ENCODE measurements at places on chromosomes 13 and 19. TPM values are rescaled to one million over a fixed set of nuclear protein-coding genes. Genes with fewer than 3 reads are reported as not detected.

The MYO1F gene
- 3.8 TPM for polyA plus RNA-seq

DNA sequence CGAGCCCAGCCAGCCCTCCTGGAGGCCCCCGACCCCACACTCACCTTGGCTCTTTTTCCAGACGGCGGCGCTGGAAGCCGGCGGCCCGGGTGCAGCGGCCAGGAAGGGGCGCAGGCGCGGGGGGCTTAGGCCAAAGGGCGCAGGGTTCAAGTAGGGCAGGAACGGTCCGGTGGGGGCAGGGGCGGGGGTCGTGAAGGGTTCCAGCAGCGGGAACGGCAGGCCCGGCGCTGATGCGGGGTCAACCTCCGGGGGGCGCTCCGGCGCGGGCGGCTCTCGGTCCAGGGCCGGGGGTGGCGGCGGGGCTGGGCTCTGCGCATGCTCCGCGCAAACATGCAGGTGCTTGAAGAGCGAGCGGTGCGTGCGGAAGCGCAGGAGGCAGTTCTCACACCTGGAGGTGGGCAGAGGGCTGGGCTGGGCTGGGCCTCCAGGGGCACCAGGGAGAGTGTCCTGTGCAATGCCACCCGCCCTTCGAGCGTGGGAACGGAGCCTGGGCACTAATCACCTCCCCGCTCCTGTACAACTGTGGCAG is 2.3 kb downstream of the ZNF414 start:
- no peak for DNase-seq

The ATP4B gene
- 0.46 TPM for polyA plus RNA-seq

DNA sequence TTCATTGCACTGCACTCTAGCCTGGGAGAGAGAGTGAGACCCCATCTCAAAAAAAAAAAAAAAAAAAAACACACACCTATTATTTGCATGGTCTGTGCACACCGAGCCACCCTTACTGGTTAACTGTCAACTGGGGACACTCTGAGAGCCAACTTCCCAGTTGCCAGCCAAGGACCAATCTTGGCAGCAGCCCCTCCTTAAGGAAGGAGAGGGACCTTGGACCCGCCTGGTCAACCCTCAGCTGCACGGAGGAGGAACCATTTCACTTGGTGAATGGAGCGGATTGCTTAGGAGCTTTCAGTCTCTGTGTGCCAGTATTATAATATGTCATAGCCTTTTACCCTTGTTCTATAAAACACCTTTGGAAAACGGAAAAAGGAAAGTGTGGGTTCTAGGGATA is 24.9 kb downstream of the MICOS13 start:
- no peak for DNase-seq

The LILRA1 gene
- polyA plus RNA-seq = 0.46 TPM

The LHFPL6 gene
- 30.8 TPM for polyA plus RNA-seq

The ZMYM2 gene
- polyA plus RNA-seq = 116 TPM

- no peak for DNase-seq
These were observed 87.0 kb upstream of the TM9SF2 start for GRCh38 chr13:99414048-99414995.

The PROZ gene
- polyA plus RNA-seq = 0.20 TPM

DNA sequence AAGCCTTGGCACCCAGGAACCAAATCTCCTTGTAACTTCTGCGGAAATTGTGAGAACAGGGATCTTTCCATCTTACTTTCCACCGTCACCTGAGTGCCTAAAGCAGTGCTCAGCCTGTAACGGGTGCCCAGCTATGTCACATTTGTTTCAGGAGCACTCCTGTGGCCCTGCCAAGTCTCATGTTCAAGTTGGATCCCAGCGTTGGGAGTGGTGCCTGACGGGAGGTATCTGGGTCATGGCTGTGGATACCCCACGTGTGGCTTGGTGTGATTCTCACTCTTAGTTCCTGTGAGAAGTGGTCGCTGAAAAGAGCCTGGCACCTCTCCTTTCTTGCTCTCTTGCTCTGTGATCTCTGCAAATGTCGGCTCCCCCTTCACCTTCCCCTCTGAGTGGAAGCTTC is 114.9 kb downstream of the UQCRFS1 start:
- no peak for DNase-seq

GRCh38 chr19:46321653-46322052 is 24.8 kb downstream of the HIF3A start:
- no peak for DNase-seq

The PRR36 gene
- 3.5 TPM for polyA plus RNA-seq

The IGFLR1 gene
- polyA plus RNA-seq = 2.6 TPM

DNA sequence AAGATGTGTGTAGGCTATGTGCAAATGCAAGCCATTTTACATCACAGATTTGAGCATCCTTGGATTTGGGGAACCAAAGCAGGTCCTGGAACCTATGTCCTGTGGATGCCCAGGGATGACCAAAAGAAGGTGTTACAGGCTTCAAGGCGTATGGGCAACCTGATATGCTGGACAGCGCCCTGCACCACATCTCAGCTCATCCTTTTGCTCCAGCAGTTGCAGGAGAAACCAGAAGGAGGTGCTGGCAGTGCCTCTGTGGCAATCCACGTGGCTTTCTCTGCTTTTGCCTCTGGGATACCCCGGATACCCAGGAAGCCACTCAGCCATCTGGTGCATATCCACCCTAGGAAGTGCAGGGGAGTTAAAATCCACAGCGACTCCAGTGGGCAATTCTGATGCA is 110.3 kb upstream of the VSTM2B start:
- no peak for DNase-seq

- no peak for DNase-seq
These were observed 20.4 kb upstream of the DCLK1 start for GRCh38 chr13:36151591-36151990.

The CALR3 gene
- not detected for polyA plus RNA-seq

DNA sequence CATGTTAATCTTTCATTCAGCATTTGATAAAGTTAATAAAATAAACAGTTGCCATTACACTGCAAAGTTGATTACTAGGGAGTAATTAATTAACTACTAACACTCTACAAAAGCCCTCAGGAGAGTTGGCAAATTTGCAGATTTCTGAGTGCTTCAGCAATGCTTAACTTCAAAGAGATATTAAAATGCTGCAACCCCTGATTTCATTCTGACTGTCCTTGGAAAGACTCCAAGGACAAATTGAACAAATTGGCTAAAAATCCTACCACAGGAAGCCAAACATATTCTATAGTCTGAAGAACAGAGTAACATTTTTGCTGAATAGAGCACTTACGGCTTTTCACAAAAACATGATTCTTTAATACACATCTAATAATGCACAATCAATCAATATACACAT is 1543.0 kb downstream of the SLITRK5 start:
- no peak for DNase-seq

- DNase-seq = no peak
These were observed 74.7 kb downstream of the SPACA7 start for GRCh38 chr13:112450904-112451240.

GRCh38 chr13:91381371-91381770 is 17.1 kb upstream of the GPC5 start:
- DNase-seq = no peak

DNA sequence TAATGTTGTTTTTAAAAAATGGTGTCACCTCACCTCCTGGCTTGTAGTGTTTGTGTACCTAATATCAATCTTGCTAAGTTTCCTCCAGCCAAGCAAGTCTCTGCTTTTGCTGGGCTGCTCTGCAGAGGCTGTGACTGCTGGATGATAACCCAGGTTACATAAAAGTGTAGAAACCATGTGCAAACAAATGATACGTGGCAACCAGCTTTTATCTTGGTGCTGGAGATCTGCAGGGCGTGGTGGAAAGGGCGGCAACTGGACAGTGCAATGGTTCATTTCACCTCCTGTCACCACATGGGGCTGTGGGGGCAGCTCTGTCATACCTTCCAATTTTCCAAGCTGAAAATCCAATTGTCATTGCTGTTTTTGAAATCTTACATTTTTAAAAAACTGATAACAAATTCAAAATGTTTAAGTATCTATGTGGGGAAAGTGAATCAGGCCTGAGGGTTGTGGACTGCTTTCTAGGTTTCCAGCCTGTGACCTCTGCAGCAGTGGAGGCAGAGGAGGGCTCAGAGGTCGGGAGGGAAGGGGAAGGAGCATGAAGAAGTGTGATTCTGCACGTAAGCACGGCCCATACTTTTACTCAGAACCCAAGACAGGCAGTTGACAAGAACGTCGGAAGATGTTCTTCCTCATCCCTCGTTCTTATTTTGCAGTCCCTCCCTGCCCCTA is 9.7 kb downstream of the GPR42 start:
- DNase-seq = no peak

GRCh38 chr13:40974460-40975407 is 44.4 kb downstream of the ELF1 start:
- no peak for DNase-seq

GRCh38 chr13:45109102-45109720 is 11.1 kb upstream of the GTF2F2 start:
- no peak for DNase-seq

The DAND5 gene
- 0.08 TPM for polyA plus RNA-seq

DNA sequence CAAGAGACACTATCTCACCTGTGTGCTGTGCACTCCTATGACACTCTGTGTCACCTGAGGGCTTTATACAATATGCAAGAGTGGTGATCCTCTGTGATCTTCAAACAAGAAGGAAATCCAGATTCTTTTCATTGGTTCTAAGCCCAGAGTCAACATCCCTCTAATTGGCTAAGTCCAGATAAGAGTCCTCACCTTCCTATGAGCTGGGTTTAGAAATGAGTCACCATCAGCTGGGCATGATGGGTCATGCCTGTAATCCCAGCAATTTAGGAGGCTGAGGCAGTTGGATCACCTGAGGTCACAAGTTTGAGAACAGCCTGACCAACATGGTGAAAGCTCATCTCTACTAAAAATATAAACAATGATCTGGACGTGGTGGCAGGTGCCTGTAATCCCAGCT is 144.4 kb downstream of the ZNF675 start:
- no peak for DNase-seq

DNA sequence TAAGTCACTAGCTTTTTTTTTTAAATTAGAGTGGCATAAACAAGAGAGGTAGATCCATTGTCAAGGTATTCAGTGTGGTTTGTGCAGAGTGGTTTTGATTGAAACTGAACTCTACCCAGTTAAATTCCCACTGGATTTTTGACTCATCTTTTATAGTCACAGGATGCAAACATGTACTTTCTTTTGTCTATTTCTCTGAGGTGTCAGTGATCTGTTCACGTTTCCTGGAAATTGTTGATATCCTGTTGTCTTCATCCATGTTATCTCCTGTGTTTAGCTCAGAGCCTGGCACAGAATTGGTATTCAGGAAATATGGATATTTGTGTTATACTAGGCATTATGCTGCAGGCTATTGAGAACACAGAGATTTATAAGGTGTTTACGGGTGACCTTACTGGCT is 119.7 kb downstream of the PCCA start:
- no peak for DNase-seq

DNA sequence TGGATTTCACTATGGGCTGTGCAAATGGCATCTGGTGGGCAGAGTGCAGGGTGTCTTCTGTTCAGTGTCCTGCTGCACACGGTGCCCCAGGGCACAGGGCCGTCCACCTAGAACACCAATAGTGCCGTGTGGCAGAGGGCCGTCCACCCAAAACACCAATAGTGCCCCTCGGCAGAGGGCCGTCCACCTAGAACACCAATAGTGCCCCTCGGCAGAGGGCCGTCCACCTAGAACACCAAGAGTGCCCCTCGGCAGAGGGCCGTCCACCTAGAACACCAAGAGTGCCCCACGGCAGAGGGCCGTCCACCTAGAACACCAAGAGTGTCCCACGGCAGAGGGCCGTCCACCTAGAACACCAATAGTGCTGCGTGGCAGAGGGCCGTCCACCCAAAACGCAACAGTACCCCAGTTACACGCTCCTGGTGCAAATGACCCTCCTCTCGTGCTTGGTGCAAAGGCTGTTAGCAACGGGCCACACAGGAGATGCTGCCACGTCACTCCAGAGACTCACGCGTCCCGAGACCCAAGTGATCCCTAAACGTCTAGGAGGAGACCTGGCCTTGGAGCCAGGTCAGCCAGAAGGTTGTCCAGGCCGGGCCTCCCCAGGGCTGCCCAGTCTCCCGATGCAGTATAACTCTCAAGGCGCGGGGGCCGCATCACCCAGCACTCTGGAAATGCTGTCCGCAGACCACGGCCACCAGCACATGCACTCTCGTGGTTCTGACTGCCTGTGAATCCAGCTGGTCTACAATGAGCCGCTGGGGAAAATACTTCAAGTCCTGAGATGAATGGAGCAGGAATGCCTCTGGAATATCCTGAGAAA is 51.5 kb downstream of the RASA3 start:
- no peak for DNase-seq

The ZNF554 gene
- 9.3 TPM for polyA plus RNA-seq

GRCh38 chr13:31073859-31074718 is 87.6 kb downstream of the HSPH1 start:
- DNase-seq = no peak

DNA sequence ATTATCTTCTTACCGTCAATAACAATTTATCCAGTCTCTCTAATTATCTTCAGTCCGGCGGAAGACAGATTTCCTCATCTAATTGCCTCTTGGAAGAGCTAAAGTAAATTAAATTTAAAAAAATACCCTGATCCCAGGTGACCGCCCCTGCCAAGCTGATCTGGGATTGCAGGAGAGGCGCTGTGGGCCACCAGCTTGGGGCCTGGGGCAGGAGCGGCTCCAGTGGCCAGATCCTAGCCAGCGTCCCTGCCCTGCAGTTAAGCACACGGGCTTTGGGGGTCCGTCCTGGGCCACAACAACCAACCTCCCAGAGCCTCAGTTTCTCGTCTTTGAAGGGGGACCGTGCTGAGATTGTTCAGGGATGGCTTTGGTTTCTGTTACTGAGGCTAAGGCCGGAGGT is 12.4 kb upstream of the TMEM255B start:
- no peak for DNase-seq

DNA sequence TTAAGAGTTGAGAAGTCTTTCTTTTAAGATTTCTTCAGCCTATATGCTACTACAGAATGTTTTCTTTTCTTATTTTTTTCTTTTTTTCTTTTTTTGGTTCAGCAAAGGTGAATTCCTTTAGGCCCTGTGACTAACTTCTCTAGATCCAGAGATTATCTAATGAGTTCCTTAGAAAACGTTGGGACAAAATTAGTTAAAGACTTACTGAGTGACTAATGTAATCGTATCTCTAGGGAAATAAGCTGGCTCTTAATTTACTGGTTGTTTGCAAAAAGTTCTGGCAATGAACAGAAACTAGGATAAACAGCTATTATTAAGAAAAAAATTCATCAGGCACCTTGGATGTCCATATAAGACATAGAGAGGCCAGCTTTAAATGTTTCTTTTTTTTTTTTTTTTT is 30.7 kb upstream of the CSNK1A1L start:
- no peak for DNase-seq

- no peak for DNase-seq
These were observed 2554.8 kb downstream of the PCDH9 start for GRCh38 chr13:64675255-64675892.

The HSH2D gene
- polyA plus RNA-seq = 0.46 TPM

GRCh38 chr19:8469613-8470368 is 25.0 kb downstream of the HNRNPM start:
- no peak for DNase-seq

The GTPBP3 gene
- 12.2 TPM for polyA plus RNA-seq

The CCL25 gene
- 0.33 TPM for polyA plus RNA-seq

GRCh38 chr19:17967257-17968051 is 547 bp downstream of the KCNN1 start:
- DNase-seq = no peak
